ENCODE measurements at places on chromosomes 5 and 9.

DNA sequence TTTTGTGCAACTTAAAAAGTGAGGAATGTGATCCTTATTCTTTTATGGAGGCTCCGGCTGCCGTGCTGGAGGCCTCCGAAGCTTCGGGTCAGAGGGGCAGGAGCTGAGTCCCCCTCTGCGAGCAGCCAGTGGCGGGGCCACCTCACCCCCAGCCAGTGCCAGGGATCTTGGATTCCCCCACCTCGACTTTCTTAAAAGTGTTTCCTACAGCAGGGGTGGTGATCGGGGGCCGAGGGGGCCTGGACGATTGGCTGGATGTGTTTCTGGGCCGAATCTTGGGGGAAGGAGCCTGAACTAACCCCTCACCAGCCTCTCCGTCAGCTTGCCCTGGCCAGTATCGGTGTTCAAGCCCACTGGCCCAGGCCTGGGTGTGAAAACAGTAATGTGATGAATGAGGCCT, 92.2 kb upstream of the LMX1B start:
- no peak for DNase-seq

- DNase-seq: no peak
Measured at GRCh38 chr5:27594141-27594540, 555.8 kb upstream of the CDH9 start.

GRCh38 chr9:12503606-12504122, 189.5 kb upstream of the TYRP1 start:
- no peak for DNase-seq

- DNase-seq: no peak
Measured at GRCh38 chr9:27474305-27474704, 49.8 kb upstream of the IFNK start.

DNA sequence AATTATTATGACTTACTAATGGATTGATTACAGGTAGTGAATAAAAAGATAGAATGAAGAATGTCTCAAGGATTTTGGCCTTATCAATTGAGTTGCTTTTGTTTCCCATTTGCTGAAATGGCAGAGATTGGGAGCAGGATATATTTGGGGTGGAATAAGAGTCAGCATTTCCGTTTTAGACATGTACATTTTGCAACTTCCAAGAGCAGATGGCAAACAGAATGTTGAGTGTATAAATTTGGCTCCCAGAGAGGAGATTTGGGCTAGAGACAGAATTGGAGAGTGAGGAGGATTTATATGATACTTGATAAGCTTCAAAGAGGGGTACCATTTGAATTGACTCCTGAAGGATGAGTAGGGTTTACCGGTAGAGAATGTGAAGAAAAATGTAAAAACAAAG, 437.9 kb upstream of the PAPPA start:
- DNase-seq: no peak
